Adrenal gland (tissue), 19 donors: ENCODE measurements at places on chromosomes 12 and 14. TPM values are rescaled to one million over a fixed set of nuclear protein-coding genes. Genes with fewer than 3 reads are reported as not detected.

HCAR2 gene
- polyA plus RNA-seq = not detected

TAOK3 gene
- 20.2 TPM for polyA plus RNA-seq

BDKRB2 gene
- 1.5 TPM for polyA plus RNA-seq

BMAL2 gene
- polyA plus RNA-seq = 1.7 TPM

C12orf50 gene
- 0.16 TPM for polyA plus RNA-seq

DNAJC22 gene
- polyA plus RNA-seq = 0.48 TPM

SMOC1 gene
- polyA plus RNA-seq = 10.2 TPM

SPTB gene
- polyA plus RNA-seq = 14.5 TPM

ASCL1 gene
- polyA plus RNA-seq = 0.82 TPM

COQ10A gene
- polyA plus RNA-seq = 47.6 TPM

DNA sequence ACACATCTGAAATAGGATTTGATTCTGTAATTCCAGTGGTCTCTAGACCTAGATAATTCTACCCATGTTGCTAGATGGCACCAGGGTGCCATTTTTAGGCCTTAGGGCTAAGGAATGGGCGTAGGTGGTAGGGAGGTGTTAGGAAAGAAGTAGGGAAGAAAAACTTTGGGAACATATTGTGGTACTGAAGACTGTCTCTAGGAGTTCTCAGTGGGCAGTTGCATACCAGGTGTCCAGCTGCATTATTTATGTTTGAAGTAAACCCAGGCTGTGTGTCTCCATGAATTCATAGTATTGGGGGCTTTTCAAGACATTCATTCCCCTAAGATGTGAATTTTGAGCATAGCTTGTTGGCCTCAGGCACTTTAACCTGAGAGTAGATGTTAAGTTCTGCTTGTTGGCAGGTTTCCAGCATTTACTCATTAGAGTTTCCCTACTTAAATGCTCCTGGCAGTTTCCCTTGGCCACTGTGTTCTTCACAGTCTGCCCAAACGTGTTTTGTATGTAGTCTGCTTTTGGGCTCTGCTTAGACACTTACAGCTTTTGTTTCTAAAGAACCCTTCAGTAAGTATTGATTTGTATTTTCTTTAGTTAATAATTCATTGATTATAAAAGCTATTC lies 31.5 kb upstream of the CCT2 start:
- no peak for DNase-seq

- DNase-seq = peak; percentile 87
Measured at GRCh38 chr12:121748571-121749265, 36.2 kb downstream of the TMEM120B start.

DNA sequence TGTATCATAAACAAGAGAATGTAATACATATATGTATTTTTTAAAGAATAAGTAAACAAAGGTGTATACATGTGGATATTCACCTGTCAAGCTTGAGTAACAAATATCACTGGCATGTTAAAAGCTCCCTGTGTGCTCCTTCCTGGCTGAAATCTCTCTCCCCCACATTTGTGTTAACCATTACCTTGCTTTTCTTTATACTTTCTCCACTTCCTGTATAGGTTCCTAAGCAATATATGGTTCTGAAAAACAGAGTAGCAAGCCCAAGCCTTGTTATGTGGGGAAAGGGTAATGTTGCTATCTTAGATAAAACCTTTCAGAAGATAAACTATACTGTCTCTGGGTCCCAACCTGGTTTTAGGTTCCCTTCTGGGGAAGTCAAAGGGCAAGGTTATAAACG lies 32.3 kb upstream of the TBC1D30 start:
- DNase-seq = no peak

GRCh38 chr14:56491299-56492285 lies 88.0 kb upstream of the TMEM260 start:
- DNase-seq = peak; percentile 30

DNA sequence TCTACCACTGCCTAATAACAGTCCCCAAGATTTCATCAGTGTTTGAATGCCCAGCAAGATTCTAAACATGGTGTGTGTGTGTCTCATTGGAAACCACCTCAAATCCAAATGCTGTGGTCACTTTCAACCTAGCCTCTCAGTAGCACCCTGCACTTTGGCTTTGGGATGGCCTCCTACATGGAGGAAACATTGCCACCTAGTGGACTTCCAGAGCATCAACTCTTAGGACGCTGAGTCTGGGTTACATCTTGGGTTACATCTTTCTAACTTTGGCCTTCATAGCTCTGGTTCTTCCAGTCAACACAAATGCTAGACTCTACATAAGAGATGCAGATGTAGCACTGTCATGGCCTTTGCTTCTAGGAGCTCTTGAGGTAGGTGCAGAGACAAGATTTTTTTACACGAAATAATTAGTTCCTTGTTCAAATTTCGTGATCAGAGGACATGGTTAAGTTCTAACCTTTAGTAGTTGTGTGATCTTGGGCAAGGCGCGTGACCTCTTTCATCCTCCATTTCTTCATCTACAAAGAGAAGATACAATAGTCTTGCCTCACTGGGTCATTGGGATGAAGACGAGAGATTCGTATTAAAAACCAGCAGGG lies 113.5 kb upstream of the VASH1 start:
- peak; percentile 24 for DNase-seq

GRCh38 chr14:97185186-97185585 lies 388.0 kb downstream of the VRK1 start:
- DNase-seq = no peak

- DNase-seq = no peak
Measured at GRCh38 chr12:53152390-53152789, 28.1 kb upstream of the ZNF740 start.

- peak; percentile 41 for DNase-seq
Measured at GRCh38 chr14:75579338-75579864, 981 bp downstream of the FLVCR2 start.

- no peak for DNase-seq
Measured at GRCh38 chr14:30016002-30016401, 88.4 kb upstream of the PRKD1 start.

- no peak for DNase-seq
Measured at GRCh38 chr14:93002851-93003298, 79.9 kb downstream of the CHGA start.

DNA sequence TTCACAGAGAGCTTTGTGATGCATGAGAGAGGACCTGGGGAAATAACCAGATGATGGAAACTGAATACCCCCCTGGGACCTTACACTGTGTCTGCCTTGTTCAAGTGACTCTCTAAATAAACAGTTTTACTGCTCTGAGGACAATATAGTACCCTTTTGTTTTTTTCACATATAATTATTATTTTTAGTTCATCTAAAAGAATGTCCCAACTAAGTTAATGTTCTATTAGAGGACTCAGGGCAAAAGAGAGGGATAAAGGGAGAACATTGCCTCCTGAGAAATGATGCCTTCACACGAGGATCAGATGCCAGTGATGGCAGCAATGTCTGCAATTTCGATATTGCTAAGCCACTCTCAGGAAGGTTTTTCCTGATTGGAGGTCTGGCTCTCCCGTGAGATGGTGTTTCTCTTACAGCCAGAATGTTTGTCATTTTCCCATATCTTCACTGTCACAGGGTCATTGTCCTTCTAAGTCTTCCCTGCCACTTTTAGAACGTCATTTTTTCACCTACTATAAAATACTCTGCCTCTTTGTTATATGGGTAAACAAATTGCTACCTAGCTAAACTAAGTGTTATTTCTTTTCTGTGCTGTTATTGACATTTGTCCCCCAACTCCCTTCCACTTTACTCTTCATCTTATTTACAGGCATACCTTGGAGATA lies 201.6 kb downstream of the RAD51B start:
- no peak for DNase-seq

- DNase-seq = no peak
Measured at GRCh38 chr14:85867450-85867849, 337.5 kb downstream of the FLRT2 start.

DNA sequence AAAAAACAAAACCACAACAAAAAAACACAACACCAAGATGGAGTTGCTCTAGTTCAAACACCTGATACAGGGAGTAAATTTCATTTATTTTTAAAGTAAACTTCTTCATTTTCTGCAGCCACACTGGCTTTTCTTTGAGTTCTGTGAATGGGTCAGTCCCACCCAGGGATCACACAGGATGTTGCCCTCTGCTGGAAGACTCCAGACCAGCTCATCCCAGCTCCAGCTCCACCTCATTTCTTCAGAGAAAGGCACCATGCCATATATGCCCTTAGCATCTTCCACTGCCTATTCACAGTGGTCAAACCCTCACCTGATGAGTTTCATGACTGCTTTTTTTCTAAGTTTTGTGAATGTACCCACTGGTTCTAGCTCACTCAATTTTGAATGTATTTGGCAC lies 8.0 kb downstream of the GLIPR1 start:
- DNase-seq = no peak

DNA sequence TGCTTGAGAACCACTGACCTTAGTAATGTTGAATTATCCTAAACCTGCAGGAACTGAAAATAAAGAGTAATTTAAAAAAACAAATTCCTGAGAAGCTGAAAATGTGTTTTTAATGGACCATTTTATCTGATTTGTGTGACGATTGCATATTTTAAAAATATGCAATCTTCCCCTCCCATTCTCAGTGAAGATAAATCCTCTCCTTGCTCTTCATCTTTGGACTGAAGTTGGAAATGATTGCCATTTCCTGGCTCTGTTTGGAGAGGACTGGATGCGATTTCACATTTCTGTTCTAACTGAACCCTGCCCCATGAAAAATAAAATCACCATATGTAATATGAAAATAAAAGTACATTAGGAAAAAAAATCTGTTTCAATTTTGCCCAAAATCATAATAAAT lies 216.3 kb downstream of the SLC6A15 start:
- no peak for DNase-seq

DNA sequence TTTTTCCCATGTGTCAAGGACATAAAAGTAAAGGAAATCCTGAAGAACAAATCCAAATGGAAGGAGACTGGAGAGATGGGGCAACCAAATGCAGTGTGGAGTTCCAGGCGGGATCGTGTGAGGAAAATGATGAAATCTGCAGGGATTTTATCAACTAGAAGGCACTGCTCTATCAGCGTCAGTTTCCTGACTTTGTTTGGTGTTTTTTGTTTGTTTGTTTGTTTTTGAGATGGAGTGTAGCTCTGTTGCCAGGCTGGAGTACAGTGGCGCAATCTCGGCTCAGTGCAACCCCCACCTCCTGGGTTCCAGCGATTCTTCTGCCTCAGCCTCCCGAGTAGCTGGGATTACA lies 43.3 kb upstream of the GPR132 start:
- DNase-seq = no peak

- no peak for DNase-seq
Measured at GRCh38 chr12:630656-631632, 32.3 kb downstream of the NINJ2 start.

DNA sequence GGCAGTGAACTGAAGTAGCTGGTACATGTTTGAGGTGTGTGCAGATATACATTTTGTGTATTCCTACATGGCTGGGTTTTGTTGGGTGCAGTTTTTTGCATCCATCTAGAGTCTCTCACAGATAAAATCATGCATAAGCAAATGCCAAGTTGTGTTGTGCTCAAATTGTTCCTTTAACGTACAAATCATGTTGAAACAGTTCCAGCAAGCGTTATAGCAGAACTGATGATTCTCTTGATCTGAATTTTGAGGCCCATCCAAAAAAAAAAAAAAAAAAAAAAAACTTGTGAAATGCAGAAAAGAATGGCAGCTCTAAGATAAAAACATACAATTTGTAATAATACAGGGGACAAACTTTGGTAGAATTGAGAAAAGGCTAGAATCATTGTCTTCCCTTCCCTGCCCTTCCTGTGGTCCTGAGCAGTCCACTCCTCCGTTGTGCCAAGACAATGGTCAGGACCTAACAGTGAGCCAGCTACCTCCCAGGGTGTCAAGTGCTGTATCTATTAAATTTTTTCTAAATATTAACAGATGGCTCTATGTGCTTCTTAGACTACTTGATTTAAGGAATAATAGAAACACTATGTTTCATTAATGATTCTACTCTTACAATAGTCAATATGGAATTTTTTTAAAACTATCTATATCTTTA lies 122.1 kb downstream of the PLEKHA5 start:
- no peak for DNase-seq

- no peak for DNase-seq
Measured at GRCh38 chr14:39956372-39956771, 524.1 kb upstream of the FBXO33 start.

DNA sequence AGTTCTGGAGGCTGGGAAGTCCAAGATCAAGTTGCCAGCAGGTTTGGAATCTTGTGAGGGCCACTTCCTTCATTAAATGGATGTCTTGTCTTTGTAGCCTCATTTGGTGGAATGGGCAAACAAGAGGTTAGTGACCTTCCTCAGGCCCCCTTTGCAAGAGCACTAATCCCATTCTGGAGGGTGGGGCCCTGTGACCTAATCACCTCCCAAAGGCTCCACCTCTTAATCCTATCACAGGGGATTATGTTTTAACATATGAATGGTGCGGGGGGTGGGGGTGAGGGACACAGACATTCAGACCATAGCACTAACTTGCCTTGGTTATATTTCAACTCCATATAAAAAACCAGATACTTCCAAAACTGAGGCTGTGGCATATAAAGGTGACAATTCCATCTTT lies 59.9 kb upstream of the PPP4R3A start:
- DNase-seq = no peak
